ENCODE measurements at places on chromosomes 3 and 15.

DNA sequence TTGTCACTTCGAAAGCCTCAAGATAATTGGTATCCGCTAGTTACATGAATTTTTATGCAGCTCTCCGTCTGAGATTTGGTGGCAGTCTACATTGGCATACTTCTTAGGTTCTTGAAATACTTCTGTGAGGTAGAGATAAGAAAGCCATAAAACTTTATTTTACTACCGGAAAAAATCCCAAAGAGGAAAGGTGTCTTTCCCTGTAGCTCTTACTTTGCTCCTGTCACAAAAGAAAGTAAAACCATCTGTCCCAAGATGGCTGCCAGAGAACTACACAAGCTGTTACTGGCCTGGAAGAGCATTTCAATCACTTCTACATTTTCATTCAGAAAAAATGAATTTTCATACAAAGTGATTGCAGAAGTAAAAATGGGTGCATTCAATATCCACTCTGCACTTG lies 214.8 kb upstream of the ST8SIA2 start:
- DNase-seq, result no peak

DNA sequence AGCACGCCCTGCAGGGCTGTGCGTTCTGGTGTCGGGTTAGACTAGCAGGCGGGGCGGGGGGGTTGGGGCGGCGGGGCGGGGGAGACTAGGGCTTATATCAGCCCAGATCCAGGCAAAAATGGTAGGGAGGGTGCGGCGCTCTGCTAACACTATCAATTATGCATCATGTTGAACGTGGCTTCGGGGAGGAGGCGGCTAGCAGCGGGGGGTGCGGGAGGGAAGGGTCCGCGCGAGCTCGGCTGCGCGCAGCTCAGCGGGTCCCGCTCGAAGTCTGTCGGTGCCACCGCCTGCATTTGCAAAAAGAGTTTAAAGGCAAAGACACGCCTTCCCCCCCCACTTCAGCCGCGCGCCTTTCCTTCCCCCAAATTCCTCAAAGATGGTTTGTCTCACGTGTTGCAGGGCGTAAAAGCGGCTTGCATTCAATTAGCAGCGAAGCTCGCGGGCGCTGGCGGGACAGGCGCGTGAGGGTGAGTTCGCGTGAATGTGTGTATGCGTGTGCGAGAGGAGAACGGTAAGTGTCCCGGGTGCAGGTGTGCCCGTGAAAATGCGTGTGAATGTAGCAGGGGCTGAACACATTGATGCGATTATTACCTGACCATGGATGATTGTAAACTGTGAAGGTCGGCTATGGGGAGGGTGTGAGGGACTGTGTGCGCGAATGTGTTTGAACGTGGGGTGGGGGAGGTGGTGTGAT lies at the start of gene ISLR2:
Gene ISLR2 (plus strand): TSS at position 432 of the 694 bp plus-strand sequence. CDS start 2,169 bp downstream, outside the sequence.
- DNase-seq, result no peak

GRCh38 chr3:154678041-154678654 lies 248.2 kb upstream of the GPR149 start:
- no peak for DNase-seq

DNA sequence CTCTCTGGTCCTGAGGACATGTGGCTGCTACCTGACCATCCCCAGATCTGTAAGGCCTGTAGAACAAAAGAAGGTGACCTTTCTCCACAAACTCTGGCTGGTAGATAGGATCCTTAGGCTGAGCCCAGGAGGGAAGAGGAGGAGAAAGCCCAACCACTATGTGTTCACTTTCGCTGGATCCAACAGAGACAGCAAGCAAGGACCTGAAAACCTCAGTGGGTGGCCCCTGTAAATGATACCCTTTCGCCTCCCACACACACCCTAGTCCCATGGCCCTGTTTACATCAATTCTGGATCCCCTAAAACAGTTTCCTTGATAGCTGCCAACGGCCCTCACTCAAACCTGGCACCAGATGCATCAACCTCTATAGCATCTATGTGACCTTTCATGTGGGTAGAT lies 22.4 kb downstream of the CCDC12 start:
- DNase-seq, result no peak

All from bronchial epithelial cell (primary cell).